ENCODE measurements at places on chromosomes 2 and 18.

DNA sequence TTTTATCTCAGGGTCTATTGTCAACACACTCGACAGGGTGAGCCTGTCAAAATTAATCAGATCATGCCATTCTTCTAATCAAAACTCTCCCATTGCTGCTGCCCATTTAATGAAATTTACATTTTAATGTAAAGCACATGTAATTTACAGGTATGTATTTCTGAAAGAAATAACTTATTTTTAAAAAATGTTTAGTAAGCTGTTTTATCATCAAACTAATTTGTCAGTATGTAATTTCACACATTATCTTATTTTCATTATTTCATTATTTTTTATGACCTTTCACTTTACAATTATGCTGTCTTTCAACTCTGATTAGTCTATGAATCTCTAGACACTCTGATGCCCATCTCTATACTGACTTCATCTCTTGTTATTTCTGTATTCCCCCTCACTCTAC, 467.8 kb downstream of the ZNF804A start:
- no peak for DNase-seq

GRCh38 chr2:142415461-142415860, 284.6 kb upstream of the LRP1B start:
- no peak for DNase-seq

DNA sequence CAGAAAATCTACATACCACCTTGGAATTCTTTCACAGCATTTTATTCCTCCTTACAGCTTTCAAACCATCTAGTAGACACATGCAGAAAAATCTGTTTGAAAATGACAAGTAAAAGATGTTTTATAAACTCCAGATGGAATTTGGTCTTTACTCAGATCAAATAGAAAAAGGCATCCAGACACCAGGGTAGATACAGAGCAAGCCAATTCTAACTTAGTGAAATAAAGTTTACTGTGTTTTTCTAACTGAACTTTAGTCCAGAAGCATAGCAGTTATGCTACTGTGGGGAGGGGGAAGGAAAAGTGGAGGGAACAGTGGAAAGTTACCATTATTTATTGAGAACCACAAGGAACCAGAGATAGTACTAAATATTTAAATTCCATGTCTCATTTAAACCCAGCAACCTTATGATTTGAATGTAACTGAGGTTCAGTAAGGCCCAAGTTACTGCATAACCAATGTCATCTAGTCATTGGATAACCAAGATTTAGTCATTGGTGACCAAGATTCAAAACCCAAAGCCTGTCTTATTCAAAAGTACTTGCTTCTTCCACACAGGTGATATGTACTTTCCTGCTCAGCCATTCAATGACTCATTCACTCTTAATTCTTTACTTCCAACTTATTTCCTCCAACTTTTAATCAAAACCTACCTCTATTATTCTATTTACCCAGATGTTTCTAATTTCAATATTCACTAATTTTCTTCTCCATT, 57.7 kb downstream of the RAD51AP2 start:
- no peak for DNase-seq

GRCh38 chr2:67070826-67071225, 326.3 kb upstream of the ETAA1 start:
- no peak for DNase-seq

GRCh38 chr2:126315828-126316227, 340.1 kb upstream of the GYPC start:
- DNase-seq: no peak

GRCh38 chr2:236545248-236545658, 24.4 kb upstream of the ACKR3 start:
- no peak for DNase-seq

Measured in smooth muscle cell of the brain vasculature (primary cell).